Astrocyte of the spinal cord (primary cell): ENCODE measurements at places on chromosomes 12 and 14.
A peak's percentile ranks its signal among the peaks of the same experiment; 100 is the strongest.

GRCh38 chr14:54782751-54783659 is 119.6 kb downstream of the GCH1 start:
- DNase-seq: no peak

DNA sequence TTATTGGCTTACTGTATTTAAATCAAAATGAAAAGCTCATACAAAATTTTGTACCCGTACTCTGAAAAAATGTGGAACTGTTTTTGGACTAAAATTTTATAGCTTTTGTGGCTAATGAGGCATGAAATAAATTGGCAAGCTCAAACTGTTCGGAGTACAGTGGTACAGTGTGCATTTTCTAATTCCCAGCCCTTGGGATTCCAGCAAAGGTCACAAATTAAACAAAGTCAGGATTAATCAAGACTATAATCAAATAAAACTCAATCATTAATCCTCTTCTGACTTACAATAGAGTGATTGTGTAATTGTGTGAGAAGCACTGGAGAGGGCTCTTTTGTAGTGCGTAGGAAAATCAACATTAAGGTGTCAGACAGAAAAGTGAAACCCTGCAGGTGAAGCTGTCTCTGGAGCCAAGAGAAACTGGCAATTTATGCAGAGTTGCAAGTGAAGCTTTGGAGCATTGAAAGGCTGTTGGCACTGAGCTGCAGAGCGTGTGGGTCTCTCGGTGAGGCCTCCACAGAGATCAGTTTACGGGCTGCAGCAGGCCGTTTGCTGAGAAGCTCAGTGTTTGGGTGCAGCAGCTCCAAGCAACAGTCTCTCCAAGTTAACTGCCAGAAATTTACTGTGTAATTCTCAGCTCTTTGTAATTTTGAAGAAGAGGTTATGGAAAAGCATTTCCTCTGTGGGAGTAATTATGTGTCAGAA is 275.9 kb downstream of the FBXL14 start:
- peak; percentile 67 for DNase-seq

DNA sequence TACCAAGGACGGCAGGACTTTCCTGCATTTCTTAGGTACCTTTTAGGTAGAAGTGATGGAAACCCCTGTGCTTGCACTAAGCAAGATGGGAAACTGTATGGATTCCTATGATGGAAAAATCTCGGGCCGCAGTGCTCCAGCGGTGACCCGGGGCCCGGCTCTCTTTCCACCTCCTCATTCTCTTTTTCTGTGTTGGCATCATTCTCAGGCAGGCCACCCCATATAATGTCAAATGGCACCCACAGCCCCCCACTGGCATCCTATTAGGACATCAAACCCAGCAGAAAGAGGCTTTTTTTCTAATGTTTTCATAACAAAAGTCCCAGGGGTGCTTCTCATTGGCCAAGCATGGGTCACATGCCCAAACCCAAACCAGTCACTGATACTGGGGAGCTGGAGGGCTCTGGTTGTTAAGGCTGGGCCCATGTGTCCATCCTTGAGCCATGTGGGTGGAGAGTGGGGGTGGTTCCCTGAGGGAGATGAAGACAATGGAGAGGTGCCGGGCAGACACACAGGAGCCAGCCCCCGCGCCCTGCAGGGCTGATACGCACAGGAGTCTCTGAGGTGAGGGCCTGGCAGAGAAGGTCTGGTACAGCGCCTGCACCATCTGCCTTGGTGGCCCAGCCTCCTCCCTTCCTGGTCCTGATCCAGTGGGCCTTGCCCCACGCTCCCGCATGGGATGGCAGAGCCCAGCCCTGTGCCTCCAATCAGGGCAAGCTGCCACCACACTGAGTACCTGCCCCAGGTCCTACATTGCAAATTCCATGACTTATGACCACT is 142.1 kb downstream of the CALM1 start:
- no peak for DNase-seq

- no peak for DNase-seq
Measured at GRCh38 chr14:95061317-95062093, 95.8 kb downstream of the DICER1 start.

DNA sequence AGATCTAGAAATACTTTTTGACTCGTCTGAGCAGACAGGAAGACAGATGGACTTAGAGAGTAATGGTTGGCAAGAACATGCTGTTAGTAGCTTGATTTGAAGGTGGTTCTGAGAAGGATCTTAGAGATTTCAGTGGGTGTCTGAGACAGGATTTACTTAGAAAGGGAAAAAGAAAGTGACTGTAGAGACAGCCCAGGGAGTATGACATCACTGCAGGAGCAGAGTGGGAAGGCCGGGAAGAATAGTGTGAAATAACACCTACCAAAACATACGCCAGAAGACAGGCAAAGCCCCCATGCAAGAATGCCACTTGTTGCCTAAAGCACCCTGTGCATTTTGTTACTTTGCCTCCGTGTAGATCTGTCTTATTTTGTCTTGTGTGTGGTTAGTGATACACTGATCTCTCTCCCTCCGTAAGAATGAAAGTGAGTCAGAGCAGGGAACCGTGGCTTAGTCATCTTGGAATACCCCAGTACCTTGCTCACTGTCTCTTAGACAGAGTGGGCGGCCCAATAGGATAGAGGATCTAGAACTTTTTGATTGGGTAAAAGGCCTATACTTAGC is 161.3 kb upstream of the IFNG-AS1 start:
- DNase-seq: peak; percentile 97

DNA sequence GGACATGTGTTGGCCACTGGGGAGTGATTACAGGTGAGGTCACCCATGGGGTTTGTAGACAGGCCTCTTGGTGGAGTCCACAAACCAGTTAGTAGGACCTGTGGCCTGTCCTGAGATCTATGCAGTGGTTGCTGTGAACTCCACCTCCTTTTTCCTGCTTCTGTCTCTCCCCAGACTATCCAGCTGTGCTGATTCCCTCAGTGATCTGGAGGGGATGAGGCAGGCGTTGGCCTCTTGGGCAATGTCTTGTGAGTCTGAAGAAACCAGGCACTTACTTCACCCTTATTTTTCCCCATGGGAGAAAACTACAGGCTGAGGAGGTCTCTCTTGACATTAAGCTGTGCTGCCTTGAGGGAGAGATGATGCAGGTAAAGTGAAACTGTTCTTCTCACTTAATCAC is 257.2 kb upstream of the PRICKLE1 start:
- peak; percentile 21 for DNase-seq

- no peak for DNase-seq
Measured at GRCh38 chr12:123696207-123696606, 15.9 kb upstream of the ATP6V0A2 start.

DNA sequence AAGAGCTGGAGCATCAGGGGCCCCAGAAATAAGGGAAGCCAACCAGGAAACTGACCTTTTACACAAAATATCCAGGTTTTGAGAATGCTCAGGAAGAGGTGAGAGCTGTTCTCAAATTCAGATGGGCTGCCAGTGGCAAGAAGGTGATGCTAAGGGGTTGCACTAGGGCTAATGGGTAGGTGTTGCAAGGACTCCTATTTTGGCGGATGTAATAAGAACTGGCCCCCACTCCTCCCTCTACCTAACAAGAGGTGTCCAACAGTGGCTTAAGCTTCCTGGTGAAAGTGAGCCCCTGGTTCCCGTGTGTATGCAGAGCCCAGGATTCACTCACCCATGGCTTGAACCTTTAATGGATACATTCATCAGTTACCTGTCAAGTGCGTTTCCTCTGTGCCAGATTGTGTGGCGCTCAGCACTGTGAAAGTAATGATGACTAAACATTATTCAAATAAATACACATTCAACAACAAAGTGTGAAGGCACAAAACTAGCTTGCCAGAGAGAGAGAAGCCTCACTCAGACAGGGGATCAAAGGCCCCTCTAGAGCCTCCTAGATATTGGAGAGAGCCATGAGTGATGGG is 705 bp upstream of the CHGA start:
- no peak for DNase-seq

- peak; percentile 81 for DNase-seq
Measured at GRCh38 chr12:124520265-124520701, 47.1 kb downstream of the NCOR2 start.

GRCh38 chr12:79766705-79767464 is 76.1 kb upstream of the PAWR start:
- peak; percentile 30 for DNase-seq

DNA sequence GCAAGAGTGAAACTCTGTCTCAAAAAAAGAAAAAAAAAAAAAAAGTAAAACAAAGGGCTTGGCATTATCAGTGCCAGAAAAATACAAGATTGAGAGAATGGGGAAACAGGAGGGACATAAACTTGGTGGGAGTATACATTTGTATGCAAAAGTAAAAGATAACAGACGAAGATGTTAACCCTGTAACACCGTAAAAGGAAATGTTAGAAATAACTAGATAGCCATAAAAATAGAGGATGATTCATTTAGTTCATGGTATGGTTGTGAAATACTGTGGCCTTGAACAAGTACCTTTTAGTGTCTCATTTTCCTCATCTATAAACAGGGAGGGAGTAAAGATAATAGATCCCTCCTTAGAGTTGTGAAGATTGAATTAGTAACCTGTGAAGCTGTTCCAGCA is 33.3 kb downstream of the ATP2A2 start:
- DNase-seq: peak; percentile 72

- DNase-seq: peak; percentile 77
Measured at GRCh38 chr14:72617391-72618031, 276.4 kb downstream of the DPF3 start.

GRCh38 chr12:119448611-119449131 is 114.1 kb downstream of the CCDC60 start:
- DNase-seq: no peak

GRCh38 chr12:76785407-76785806 is 21.5 kb downstream of the ZDHHC17 start:
- DNase-seq: no peak

- no peak for DNase-seq
Measured at GRCh38 chr12:110690127-110690430, 1.2 kb upstream of the HVCN1 start.

DNA sequence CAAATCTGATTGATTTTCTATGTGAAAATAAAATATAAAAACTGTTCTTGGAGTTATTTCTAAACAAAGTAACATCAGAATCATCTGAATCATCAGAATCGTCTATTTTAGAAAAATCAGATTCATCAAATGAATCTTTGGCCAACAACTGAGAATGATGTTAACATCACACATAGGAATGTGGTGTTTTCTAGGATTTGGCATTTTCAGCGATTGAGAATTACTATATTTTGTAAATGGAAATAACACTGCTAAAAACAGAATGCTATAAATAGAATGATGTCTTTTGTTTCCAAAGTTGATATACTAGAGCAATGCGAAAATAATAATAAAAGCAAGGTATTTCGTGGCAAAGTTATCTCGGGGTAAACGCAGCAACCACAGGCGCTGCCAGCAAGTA is 73.9 kb upstream of the EVL start:
- DNase-seq: no peak

GRCh38 chr14:100388103-100389054 is 65.2 kb downstream of the SLC25A47 start:
- no peak for DNase-seq

DNA sequence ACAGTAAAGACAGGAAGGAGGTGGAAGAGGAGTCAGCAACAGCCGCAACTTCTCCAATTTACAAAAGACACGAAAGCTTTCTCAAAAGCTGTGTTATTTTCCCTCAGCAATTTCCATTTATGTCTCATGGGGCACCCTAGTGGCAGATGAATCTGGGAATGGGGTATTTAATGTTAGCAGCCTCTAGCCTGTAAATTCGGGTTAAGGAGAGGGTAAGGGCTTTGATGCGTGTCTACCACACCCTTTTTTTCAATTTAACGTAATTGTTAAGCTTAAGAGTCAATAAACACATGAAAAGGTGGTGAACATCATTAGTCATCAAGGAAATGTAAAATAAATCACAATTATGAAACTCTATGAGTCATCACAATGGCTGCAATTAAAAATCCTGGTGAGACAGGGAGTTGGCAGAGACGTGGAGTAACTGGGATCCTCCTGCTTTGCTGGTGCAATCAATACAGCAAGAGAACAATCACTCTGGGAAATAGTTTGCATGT is 986.4 kb downstream of the AACS start:
- peak; percentile 80 for DNase-seq
